Lower lobe of right lung (tissue), 2 donors: ENCODE measurements at places on chromosomes 5 and 9. TPM values are rescaled to one million over a fixed set of nuclear protein-coding genes. Genes with fewer than 3 reads are reported as not detected.

- H3K4me3 ChIP-seq = no peak overlapping the region
- peak; percentile 36 for DNase-seq
- H3K27ac ChIP-seq = no peak overlapping the region
- H3K4me1 ChIP-seq = peaks cover 29% of the 10 kb centered on the region
Observed at GRCh38 chr5:1312206-1312605, 17.3 kb upstream of the TERT start.

GRCh38 chr5:73907164-73907563 lies 281.2 kb downstream of the ARHGEF28 start:
- DNase-seq = no peak
- H3K4me1 ChIP-seq = peaks cover 7% of the 10 kb centered on the region
- no peak overlapping the region for H3K4me3 ChIP-seq
- no peak overlapping the region for H3K27ac ChIP-seq
- peaks cover 17% of the 10 kb centered on the region for H3K36me3 ChIP-seq
- no peaks in the 10 kb centered on the region for H3K27me3 ChIP-seq

- DNase-seq = no peak
- H3K4me3 ChIP-seq = no peak overlapping the region
- H3K4me1 ChIP-seq = peaks cover 59% of the 10 kb centered on the region
- H3K27ac ChIP-seq = no peak overlapping the region
- no peaks in the 10 kb centered on the region for H3K36me3 ChIP-seq
Observed at GRCh38 chr9:14216612-14217194, 97.2 kb downstream of the NFIB start.

DNA sequence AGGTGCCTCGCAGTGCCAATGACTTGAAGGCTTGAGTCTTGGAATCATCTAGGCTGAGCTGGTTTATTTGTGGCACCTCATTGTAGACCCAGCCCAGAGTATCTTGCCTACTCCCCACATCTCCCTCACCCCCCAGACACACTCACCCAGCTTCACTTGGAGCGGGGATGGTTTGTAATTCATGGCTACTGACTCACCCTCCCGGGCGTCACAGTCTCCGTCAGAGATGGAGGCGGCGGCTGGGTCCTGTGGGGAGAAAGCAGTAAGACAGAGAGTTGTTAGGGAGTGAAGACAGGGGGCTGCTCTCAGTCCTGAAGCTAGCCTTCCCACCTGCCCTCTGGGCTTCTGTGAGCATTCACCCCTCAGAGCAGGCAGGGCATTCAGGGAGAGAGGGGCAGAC lies 29.0 kb upstream of the MYORG start:
- H3K27ac ChIP-seq = no peak overlapping the region
- no peak overlapping the region for H3K4me3 ChIP-seq
- H3K27me3 ChIP-seq = no peaks in the 10 kb centered on the region
- peaks cover 48% of the 10 kb centered on the region for H3K36me3 ChIP-seq

GRCh38 chr5:93577854-93578812 lies 2.9 kb downstream of the NR2F1-AS1 start:
- peak overlapping the region; percentile 72 for H3K4me3 ChIP-seq
- DNase-seq = no peak
- peaks cover 83% of the 10 kb centered on the region for H3K27me3 ChIP-seq
- H3K27ac ChIP-seq = peak overlapping the region; percentile 89
- H3K36me3 ChIP-seq = no peaks in the 10 kb centered on the region

DNA sequence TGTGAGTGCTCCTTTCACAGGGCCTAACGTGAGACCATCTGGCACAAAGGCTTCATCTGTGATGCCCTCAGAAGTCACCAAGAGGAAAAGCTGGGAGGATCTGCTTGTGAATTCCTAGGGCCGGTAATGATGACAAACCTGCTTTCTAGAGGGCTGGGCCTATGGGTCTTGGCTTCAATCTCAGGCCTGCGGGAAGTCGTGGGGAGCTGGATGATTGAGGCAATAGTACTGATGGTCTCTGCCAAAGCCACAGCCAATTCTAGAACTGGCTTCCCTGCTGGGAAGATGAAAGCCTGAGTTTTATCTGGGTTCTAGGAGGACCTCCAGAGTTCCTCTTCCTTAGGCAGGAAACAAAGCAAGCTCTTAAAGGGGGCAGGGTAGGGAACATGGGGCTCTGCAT lies 102.7 kb downstream of the TMEM215 start:
- no peaks in the 10 kb centered on the region for H3K4me1 ChIP-seq
- H3K27ac ChIP-seq = no peak overlapping the region
- H3K27me3 ChIP-seq = no peaks in the 10 kb centered on the region
- H3K36me3 ChIP-seq = no peaks in the 10 kb centered on the region
- DNase-seq = no peak

- no peak overlapping the region for H3K27ac ChIP-seq
- H3K36me3 ChIP-seq = no peaks in the 10 kb centered on the region
- DNase-seq = no peak
- peaks cover 11% of the 10 kb centered on the region for H3K4me1 ChIP-seq
Observed at GRCh38 chr9:122134822-122135528, 24.6 kb downstream of the NDUFA8 start.

DNA sequence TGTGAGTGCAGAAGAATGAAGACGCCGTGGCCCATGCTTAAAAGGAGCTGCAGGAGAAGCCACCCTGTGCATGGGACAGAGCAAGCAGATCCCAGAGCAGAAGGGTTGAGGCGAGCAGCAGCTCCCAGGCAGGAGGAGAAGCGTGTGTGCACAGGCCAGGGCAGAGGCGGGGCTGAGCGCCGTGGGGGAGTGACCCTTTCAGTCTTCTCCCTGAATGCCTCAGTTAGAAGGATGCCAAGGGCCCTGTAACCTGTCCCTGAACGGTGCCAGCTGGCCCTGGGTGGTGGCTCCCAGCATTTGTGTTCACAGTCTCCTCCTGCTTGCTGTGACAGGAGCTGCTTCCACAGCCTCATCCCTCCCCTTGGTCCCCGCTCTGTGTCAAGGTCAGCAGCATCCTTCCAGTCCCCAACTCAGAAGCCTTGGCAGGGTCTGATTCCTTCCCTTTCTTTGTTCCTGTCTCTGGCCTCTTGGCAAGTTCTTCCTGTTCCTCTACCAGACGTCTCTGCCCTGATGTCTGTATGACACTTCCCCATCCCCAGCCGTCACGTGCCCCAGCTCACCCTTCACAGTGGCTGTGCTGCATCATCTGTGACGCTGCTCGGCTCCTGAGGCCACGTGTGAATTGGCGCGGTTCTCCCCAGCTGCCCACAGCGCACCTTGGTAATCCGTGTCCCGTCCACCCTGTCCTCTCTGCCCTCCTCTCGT lies 5.2 kb downstream of the EXOC3 start:
- H3K27ac ChIP-seq = peak overlapping the region; percentile 11
- H3K4me3 ChIP-seq = no peak overlapping the region
- peak; percentile 84 for DNase-seq

DNA sequence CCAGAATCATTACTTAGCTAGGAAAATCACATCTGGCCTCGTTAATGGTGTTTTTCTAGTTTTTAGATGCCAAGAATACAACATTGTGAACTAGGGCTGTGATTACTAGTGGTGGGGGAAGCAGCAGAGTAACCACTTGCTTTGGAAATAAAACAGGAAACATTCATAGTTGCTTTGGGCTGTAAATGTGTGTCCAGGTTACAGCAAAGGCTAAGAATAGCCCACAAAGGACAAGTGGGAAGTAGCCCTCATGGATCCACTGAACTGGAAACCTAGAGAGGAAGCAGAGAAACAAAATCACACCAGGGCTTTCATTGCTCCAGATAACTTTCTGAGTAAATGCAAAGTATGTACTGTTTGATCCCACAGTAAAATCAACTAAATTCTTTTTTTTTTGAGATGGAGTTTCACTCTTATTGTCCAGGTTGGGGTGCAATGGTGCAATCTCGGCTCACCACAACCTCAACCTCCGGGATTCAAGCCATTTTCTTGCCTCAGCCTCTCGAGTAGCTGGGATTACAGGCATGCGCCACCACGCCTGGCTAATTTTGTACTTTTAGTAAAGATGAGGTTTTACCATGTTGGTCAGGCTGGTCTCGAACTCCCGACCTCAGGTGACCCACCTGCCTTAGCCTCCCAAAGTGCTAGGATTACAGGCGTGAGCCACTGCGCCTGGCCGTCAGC lies 56.2 kb upstream of the TNFSF15 start:
- no peak overlapping the region for H3K27ac ChIP-seq
- H3K4me1 ChIP-seq = no peaks in the 10 kb centered on the region
- no peak for DNase-seq
- no peak overlapping the region for H3K4me3 ChIP-seq
- no peaks in the 10 kb centered on the region for H3K27me3 ChIP-seq

DNA sequence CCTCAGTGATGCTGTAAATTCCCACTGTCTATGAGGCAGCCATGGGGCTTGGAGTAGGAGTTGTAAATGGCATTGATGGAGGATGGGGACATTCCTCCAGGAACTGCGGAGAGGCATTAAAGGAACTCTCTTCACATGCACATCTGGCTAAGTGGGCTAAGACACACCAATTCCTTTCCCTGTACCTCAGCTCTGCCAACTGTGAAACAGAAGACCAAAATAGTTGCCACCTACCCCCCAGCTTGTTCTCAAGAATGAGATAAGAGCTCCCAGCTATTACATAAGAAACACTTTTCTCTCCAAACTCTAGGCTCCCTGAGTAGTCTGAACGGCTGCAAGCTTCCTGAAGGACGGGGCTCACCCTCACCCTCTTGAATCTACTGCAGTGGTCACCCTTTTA lies 144.6 kb upstream of the SLC30A5 start:
- no peaks in the 10 kb centered on the region for H3K36me3 ChIP-seq
- no peak overlapping the region for H3K27ac ChIP-seq
- DNase-seq = no peak
- no peak overlapping the region for H3K4me3 ChIP-seq

DNA sequence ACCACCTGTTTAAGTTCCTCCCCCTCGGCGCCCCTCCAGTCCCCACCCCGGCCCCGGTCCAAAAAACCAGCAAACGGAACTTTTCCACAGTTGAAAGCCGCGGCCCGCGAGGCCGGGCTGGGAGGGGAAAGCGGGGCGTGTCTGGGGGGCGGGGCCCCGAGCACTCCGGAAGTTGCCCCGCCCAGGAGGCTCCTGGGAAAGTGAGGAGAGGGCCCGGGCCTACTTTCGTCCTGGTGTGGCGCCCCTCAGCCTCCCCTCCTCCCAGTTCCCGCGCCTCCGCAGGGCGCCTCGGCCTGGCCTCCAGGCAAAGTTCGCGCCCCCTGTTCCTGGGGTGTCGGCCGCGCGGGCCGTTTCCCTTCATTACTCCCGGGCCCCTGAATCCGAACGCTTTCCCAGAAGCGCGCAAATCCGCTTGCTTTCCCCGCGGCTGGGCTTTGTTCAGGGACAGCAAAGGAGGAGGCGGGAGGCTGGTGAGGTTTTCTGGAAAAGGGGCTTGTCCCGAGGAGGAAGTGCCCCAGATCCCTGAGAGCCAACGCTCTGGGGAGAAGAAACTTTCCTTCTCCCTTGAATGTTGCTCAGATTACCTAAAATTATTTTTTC lies 4.5 kb upstream of the DMRT3 start:
- no peak for DNase-seq
- peaks cover 37% of the 10 kb centered on the region for H3K4me1 ChIP-seq
- H3K4me3 ChIP-seq = peak overlapping the region; percentile 46
- no peaks in the 10 kb centered on the region for H3K36me3 ChIP-seq
- H3K27me3 ChIP-seq = peaks cover 100% of the 10 kb centered on the region

DNA sequence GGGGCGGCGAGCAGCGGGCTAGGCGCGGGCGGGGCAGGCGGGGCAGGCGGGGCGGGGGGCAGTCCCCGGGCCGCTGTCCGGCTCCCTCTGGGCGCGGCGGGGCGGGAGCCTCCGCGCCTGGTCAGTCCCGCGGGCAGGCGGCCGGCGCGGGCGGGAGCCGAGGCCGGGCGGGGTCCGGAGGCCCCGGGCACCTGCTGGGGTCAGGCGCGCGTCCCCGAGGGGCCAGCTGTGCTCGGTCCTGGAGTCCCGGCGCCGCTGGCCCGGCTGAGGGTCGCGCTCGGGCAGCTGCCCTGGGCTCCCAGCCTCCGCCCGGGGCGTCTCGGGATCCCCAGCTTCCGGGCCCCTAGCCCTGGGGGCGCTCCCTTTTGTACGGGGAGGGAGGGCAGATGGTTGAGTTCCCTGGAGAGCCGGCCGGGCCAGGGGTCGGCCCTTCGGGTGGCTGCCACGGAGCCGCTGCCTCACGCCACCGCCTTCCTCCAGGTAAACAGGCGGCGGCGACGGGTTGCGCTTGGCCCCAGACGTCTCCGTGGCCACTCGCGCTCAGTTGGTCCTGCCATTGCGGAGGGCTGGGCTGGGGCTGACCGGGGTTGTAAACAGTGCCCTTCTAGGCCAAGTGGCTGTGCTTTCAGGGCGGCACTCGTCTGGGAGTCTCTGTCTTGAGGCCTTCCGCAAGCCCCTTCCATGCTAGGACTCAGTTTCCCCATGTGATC lies 473 bp downstream of the ZBTB34 start:
- H3K4me3 ChIP-seq = peak overlapping the region; percentile 87
- DNase-seq = peak; percentile 61
- peak overlapping the region; percentile 86 for H3K27ac ChIP-seq
- peaks cover 35% of the 10 kb centered on the region for H3K4me1 ChIP-seq
- H3K36me3 ChIP-seq = peaks cover 25% of the 10 kb centered on the region

DNA sequence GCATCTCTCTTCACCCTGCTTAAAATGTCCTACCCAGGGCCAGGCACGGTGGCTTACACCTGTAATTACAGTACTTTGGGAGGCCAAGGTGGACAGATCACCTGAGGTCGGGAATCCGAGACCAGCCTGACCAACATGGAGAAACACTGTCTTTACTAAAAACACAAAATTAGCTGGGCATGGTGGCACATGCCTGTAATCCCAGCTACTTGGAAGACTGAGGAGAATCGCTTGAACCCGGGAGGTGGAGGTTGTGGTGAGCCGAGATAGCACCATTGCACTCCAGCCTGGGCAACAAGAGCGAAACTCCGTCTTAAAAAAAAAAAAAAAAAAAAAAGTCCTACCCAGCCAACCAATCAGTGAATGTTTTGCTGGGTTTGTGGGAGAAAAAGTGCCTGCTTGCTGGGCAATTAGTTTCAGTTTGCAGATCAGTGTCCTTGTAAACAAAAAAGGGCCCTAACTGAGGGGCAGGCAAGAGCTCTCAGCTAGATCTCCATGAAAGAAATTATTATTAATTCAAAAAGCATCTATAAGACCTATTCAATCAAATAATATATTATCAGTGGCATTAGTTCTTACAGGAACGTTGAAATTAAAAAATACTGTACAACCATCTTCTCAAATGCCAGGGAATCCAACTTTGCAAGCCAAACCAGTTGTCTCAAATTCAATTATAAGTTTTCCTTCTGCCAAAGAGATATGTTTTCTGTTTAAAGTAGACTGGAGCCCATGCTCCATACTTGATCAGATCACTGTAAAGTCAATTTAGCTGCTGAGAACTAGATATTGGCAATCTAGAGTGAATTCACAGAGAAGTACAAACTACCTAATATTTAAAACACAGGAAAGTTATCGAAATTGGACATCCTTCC lies 3.9 kb downstream of the MEGF9 start:
- DNase-seq = no peak
- peak overlapping the region; percentile 90 for H3K27ac ChIP-seq
- peak overlapping the region; percentile 92 for H3K4me3 ChIP-seq
- H3K36me3 ChIP-seq = peaks cover 7% of the 10 kb centered on the region

Gene CATSPER3
- 0.68 TPM for total RNA-seq

Gene GABRA1
- total RNA-seq = not detected

Gene C5orf34
- total RNA-seq = 1.4 TPM

Gene SLC45A2
- total RNA-seq = not detected

Gene FBLL1
- not detected for total RNA-seq
